ENCODE measurements at places on chromosomes 16 and 17. TPM values are rescaled to one million over a fixed set of nuclear protein-coding genes. Genes with fewer than 3 reads are reported as not detected.

Gene AGRP
- total RNA-seq = not detected

Gene AANAT
- total RNA-seq = 0.34 TPM

Gene MYO15B
- 24.9 TPM for total RNA-seq

Gene DUSP3
- total RNA-seq = 26.3 TPM

Gene C1QTNF1
- 0.13 TPM for total RNA-seq

Gene ITGAX
- 4.4 TPM for total RNA-seq

Gene PRR35
- not detected for total RNA-seq

Gene RAB37
- total RNA-seq = 6.6 TPM

GRCh38 chr16:56933828-56934598, 2.1 kb downstream of the HERPUD1 start:
- no peak for DNase-seq
- H3K4me3 ChIP-seq = peak overlapping the region; percentile 98
- H3K27ac ChIP-seq = peak overlapping the region; percentile 98
- H3K27me3 ChIP-seq = no peaks in the 10 kb centered on the region

- H3K4me3 ChIP-seq = peak overlapping the region; percentile 92
- H3K27ac ChIP-seq = peak overlapping the region; percentile 92
- DNase-seq = peak; percentile 78
- peaks cover 55% of the 10 kb centered on the region for H3K4me1 ChIP-seq
- H3K27me3 ChIP-seq = peaks cover 16% of the 10 kb centered on the region
Measured at GRCh38 chr17:14302091-14302430, 1.2 kb downstream of the HS3ST3B1 start.

GRCh38 chr16:84730406-84731106, 30.8 kb downstream of the USP10 start:
- peak; percentile 64 for DNase-seq
- H3K36me3 ChIP-seq = peaks cover 6% of the 10 kb centered on the region
- H3K27ac ChIP-seq = no peak overlapping the region
- H3K4me1 ChIP-seq = peaks cover 57% of the 10 kb centered on the region

GRCh38 chr16:67731071-67731752, 12.1 kb upstream of the GFOD2 start:
- no peak overlapping the region for H3K4me3 ChIP-seq
- no peak for DNase-seq
- H3K4me1 ChIP-seq = no peaks in the 10 kb centered on the region
- H3K27ac ChIP-seq = no peak overlapping the region
- no peaks in the 10 kb centered on the region for H3K27me3 ChIP-seq
- H3K36me3 ChIP-seq = peaks cover 2% of the 10 kb centered on the region

DNA sequence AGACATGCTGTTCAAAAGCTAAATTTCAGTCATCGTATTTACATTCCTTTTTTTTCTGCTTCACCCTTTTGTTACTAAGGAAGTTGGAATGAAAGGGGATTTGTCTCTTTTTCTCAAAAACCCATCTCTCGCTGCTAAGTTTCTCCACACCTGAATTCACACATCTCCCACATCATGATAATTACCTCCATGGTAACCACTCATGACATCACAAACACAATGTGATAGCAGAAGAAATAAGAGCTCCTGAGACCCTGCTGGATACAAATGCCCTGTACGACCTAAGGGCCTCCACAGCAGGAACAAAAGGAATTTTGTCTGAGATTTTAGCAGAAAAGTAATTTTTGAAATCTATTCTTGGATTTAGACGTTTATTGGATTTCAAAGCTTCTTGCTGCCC, 82.6 kb upstream of the GNAO1 start:
- DNase-seq = no peak
- H3K4me1 ChIP-seq = no peaks in the 10 kb centered on the region
- no peak overlapping the region for H3K27ac ChIP-seq
- peaks cover 1% of the 10 kb centered on the region for H3K27me3 ChIP-seq
- no peaks in the 10 kb centered on the region for H3K36me3 ChIP-seq
- no peak overlapping the region for H3K4me3 ChIP-seq

GRCh38 chr16:89784406-89784805, 32.0 kb downstream of the FANCA start:
- peak; percentile 20 for DNase-seq
- H3K4me3 ChIP-seq = no peak overlapping the region
- H3K36me3 ChIP-seq = peaks cover 48% of the 10 kb centered on the region
- peaks cover 24% of the 10 kb centered on the region for H3K4me1 ChIP-seq
- no peak overlapping the region for H3K27ac ChIP-seq

- H3K4me1 ChIP-seq = peaks cover 83% of the 10 kb centered on the region
- no peak overlapping the region for H3K4me3 ChIP-seq
- DNase-seq = no peak
- peaks cover 3% of the 10 kb centered on the region for H3K36me3 ChIP-seq
- no peaks in the 10 kb centered on the region for H3K27me3 ChIP-seq
Measured at GRCh38 chr16:3858801-3859200, 21.7 kb downstream of the CREBBP start.

DNA sequence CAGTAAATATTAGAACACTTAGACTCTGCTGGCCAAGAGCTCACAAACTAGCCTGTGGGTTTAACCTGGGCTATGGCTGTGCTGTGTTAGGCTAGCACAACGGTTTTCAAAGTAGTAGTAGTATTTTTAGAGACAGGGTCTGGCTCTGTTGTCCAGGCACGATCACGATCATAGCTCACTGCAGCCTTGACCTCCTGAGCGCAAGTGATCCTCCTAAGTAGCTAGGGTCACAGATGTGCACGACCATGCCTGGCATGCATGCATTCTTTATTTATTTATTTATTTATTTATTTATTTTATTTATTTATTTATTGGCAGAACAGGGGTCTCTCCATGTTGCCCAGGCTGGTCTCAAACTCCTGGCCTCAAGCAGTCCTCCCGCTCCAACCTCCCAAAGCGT, 10.3 kb downstream of the MRPL27 start:
- H3K27ac ChIP-seq = no peak overlapping the region
- H3K4me3 ChIP-seq = no peak overlapping the region
- peaks cover 2% of the 10 kb centered on the region for H3K36me3 ChIP-seq
- peaks cover 16% of the 10 kb centered on the region for H3K4me1 ChIP-seq

DNA sequence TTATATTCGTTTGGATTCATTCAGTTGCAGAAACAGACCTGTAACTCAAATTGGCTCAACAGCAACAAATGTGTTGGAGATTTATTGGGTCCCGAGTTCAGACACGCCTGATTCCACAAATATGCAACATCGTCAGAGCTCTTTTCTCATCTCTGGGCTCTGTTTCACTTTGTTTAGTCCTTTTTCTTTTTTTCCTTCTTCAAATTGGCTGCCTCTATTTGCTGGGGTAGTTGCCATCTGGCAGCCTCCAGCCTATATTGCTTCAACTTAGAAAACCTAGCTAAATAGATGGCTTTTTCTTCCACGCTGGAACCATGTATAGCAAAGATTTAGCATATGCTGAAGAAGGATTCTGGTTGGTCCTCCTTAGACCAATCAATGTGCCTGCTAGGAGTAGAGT, 398.5 kb downstream of the RBFOX1 start:
- H3K4me1 ChIP-seq = no peaks in the 10 kb centered on the region
- no peaks in the 10 kb centered on the region for H3K36me3 ChIP-seq
- DNase-seq = no peak
- no peak overlapping the region for H3K4me3 ChIP-seq
- H3K27me3 ChIP-seq = no peaks in the 10 kb centered on the region

- H3K27me3 ChIP-seq = no peaks in the 10 kb centered on the region
- no peak overlapping the region for H3K27ac ChIP-seq
- peaks cover 21% of the 10 kb centered on the region for H3K36me3 ChIP-seq
- DNase-seq = peak; percentile 20
- peaks cover 5% of the 10 kb centered on the region for H3K4me1 ChIP-seq
Measured at GRCh38 chr16:88005181-88005581, 53.9 kb downstream of the BANP start.

GRCh38 chr16:820748-821147, 20.2 kb upstream of the GNG13 start:
- no peak overlapping the region for H3K4me3 ChIP-seq
- H3K36me3 ChIP-seq = no peaks in the 10 kb centered on the region
- no peak overlapping the region for H3K27ac ChIP-seq
- no peak for DNase-seq
- peaks cover 9% of the 10 kb centered on the region for H3K27me3 ChIP-seq

DNA sequence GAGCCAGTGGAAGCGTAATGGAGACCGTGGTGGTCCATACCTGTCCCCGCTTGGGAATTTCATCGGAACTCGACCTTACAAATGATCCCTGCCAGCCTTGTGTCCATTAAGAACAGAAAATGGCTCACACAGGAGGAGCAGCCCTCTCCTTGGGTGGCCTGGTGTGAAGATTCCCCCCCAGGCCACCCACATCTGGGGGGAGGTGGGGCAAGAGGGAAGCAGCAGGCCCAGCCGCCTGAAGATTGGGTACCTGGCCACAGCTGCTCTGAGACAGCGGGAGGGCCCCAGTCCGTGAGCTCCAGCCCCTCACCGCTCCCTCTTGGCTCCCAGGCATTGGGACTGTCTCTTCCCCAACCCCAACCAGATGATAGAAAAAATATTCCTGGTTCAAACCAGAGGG, 277.8 kb upstream of the FOXF1 start:
- DNase-seq = no peak
- peaks cover 10% of the 10 kb centered on the region for H3K27me3 ChIP-seq
- H3K27ac ChIP-seq = no peak overlapping the region
- no peaks in the 10 kb centered on the region for H3K4me1 ChIP-seq
- no peak overlapping the region for H3K4me3 ChIP-seq
- no peaks in the 10 kb centered on the region for H3K36me3 ChIP-seq

GRCh38 chr17:44928950-44929720, 13.8 kb upstream of the GFAP start:
- no peaks in the 10 kb centered on the region for H3K4me1 ChIP-seq
- peaks cover 24% of the 10 kb centered on the region for H3K36me3 ChIP-seq
- no peak for DNase-seq
- no peak overlapping the region for H3K27ac ChIP-seq
- no peaks in the 10 kb centered on the region for H3K27me3 ChIP-seq
- H3K4me3 ChIP-seq = no peak overlapping the region

Measured in activated CD8-positive, alpha-beta T cell treated with anti-CD3 and anti-CD28 coated beads for 36 hours (primary cell).